AG04449 (cell line): ENCODE measurements at places on chromosomes 2 and 18.
A peak's percentile ranks its signal among the peaks of the same experiment; 100 is the strongest.

DNA sequence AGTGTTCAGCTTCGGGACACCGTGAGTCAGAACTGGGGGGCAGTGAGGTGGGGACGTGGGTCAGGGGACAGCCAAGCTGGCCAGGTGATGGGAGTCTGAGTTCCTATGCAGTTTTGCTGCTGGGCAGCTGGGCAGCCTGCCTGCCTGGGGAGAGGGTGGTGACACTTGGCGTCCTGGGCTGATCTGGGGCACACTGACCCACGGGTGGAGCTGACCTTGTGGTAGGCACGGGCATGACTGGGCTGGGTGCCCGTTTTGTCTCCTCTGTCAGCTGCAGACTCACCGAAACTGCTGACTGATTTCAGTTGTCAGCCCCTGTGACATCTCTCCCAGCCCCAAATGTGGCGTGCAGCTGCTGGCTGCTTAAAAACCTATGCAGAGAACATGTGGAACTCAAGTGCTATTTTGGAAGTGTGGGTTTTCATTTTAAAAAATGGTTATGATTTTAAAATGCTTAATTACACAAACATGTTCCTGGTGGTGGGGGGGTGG is 32.6 kb upstream of the E2F6 start:
- no peak for DNase-seq

GRCh38 chr2:77737236-77737635 is 215.1 kb upstream of the LRRTM4 start:
- no peak for DNase-seq

- DNase-seq = no peak
Observed at GRCh38 chr2:232400256-232401015, 6.2 kb upstream of the ALPG start.

- DNase-seq = peak; percentile 99
Observed at GRCh38 chr18:8800445-8800844, 95.1 kb downstream of the MTCL1 start.

DNA sequence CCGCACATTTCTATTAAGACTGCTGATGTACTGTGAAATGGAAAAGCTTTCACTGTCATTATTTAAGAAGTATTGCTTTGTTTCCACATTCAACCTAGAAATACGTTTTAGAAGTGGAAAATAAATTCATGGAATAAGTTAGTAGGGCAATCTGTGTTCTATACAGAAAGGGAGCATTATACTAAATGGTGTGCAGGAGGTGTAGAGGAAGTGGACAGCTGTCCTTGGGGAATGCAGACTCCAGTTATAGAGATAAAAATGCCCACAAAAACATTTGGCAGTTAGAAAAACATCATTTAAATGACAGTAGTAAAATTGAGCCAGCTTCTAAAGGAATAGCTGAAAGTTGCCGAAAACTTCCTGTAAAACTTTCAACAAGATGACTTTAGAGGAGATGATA is 46.8 kb downstream of the PIK3C3 start:
- DNase-seq = no peak

DNA sequence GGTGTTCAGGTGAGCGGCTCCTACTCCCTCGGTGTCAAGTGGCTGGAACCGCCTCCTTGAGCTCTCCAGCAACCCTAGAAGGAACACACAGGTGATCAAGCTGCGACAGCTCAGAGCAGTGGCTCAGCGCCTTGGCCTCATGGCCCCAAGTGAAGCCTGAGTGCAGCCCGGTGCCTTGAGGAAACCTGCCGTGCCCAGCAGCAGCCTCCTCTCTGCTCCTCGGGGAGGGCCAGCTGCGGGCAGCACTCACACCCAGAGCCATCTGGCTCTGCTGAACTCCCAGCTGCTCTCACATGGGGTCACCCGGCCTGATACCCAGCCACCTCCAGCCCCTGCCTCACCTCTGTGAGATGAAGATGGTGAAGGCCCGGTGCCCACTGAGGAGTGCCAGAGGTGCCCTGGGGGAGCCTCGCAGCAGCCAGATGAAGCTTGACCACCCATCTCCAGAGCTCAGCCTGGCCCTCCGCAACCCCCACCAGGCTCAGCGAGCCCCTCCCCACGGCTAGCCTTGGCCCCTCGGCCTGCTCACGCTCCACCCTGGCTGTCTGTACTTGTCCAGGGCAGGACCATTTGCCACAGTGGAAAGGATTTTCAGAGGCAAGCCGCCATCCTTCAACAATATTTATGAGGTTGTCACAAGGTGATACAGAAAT is 70.6 kb upstream of the RAB6C start:
- no peak for DNase-seq

- DNase-seq = no peak
Observed at GRCh38 chr18:59265246-59265973, 7.8 kb downstream of the RAX start.
